ENCODE measurements at places on chromosomes 5 and 9.

- no peak for ATAC-seq
Measured at GRCh38 chr9:33017283-33018041, 7.6 kb upstream of the DNAJA1 start.

GRCh38 chr9:77811832-77812231 lies 163.7 kb upstream of the GNA14 start:
- ATAC-seq: no peak

DNA sequence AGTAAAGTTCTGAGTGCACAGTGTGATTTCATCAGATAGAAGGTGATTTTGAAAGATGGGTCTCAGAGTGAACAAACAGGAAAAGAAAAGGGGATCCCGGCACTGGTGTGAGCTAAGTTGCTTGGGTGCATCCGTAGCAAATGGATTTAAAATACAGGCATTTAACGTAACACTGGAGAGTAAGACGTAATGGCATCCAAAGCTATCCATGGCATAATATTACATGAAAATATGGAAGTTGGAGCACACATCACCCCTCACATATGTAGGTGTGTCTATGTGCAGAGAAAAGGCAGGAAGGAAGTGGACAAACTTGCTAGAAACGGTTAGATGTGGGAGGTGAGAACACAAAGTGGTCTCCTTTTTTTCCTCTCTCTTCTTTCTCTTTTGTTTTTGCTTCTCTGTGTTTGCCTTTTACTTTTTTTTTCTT lies 38.2 kb upstream of the SEMA4D start:
- peak; percentile 70 for ATAC-seq

DNA sequence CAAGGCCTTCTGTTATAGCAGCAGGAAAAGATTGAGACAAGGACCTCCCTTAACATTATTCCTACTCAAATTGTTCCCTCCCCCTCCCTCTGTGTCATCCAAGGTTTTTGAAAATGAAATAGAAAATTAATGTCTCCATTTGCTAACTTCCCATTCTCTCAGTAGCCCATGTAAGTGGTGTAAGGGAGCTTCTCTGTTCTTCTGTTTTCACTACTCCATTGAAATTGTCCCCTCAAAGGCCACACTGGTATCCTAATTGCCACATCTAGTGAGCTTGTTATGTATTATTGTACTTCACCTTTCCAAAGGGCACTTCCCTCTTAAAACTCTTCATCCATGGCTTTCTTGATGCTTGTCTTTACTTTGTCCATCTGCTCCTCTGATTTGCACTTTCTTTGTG lies 131.2 kb upstream of the PIK3R1 start:
- ATAC-seq: no peak
